A673 (cell line): ENCODE measurements at places on chromosomes 3 and 15. TPM values are rescaled to one million over a fixed set of nuclear protein-coding genes. Genes with fewer than 3 reads are reported as not detected.

PFKFB4 gene
- 5.0 and 7.2 TPM in 2 replicates for total RNA-seq

ATP13A5 gene
- not detected in 2 replicates for total RNA-seq

MNS1 gene
- total RNA-seq = 28.7 and 29.9 TPM in 2 replicates

SKOR1 gene
- 0.21 and 0.37 TPM in 2 replicates for total RNA-seq

DNAH1 gene
- total RNA-seq = 1.3 and 1.8 TPM in 2 replicates
